Esophagus squamous epithelium (tissue), 5 donors: ENCODE measurements at places on chromosomes 1 and 21. TPM values are rescaled to one million over a fixed set of nuclear protein-coding genes. Genes with fewer than 3 reads are reported as not detected.

Gene MFAP2
- total RNA-seq = 10.5 TPM

Gene ACTL8
- 0.50 TPM for total RNA-seq

Gene OXCT2
- not detected for total RNA-seq

Gene HNRNPU
- 308 TPM for total RNA-seq

Gene SIM2
- total RNA-seq = 36.8 TPM

Gene GJB3
- 123 TPM for total RNA-seq

Gene CELA3A
- not detected for total RNA-seq

Gene KCNN3
- total RNA-seq = 1.7 TPM

Gene OR2L3
- total RNA-seq = not detected

Gene TDRD5
- 0.15 TPM for total RNA-seq

Gene LCE3D
- total RNA-seq = not detected

Gene KRTAP24-1
- total RNA-seq = not detected

Gene NR1I3
- not detected for total RNA-seq

Gene CBR1
- 320 TPM for total RNA-seq

Gene CFHR2
- not detected for total RNA-seq

Gene CACNA1S
- total RNA-seq = not detected

Gene FALEC
- not detected for total RNA-seq

Gene DTL
- total RNA-seq = 9.2 TPM

Gene OPTC
- total RNA-seq = not detected

Gene KCNE2
- total RNA-seq = not detected

Gene BTBD8
- 4.0 TPM for total RNA-seq

Gene CNIH3
- 0.34 TPM for total RNA-seq

Gene TMEM79
- total RNA-seq = 140 TPM
